ENCODE measurements at places on chromosomes 1 and 21. TPM values are rescaled to one million over a fixed set of nuclear protein-coding genes. Genes with fewer than 3 reads are reported as not detected.

GRCh38 chr1:243325305-243325890, 69.6 kb downstream of the SDCCAG8 start:
- no peak for DNase-seq

DNA sequence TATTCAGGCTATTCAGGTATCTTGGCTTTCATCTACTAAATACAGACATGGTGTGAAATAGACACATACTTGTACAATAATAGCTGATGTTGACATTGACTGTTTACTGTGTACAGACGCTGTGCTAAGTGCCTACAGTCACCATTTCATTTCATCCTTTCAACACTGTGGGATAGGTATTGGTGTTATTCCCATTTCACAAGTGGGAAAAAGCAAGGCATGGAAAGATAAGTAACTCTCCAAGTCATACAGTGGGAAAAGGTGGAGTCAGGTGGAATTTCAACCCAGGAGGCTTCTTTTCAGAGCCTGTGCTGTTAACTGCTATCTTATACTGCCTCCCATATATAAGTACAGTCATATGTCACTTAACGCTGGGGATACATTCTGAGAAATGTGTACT, 49.6 kb upstream of the ATP1A1 start:
- DNase-seq, result no peak

DNA sequence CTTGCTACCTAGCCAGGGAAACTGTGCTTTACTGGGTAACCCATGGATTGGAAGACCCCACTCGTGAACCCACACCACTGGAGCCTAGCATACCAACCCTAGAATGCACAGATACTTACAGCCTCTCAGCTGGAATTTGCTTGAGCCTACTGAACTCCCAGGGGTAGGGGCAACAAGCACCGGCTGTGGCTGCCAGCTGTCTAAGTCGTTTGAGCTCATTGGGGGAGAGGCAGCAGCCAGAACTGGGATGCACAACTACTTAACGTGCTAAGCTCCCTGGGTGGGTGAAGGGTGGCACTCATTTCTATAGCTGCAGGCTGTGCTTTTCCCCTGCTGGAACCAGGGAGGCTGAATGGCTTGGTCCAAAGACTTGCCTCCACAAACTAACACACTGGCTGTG, 212.4 kb downstream of the ZNF648 start:
- DNase-seq, result no peak

DNA sequence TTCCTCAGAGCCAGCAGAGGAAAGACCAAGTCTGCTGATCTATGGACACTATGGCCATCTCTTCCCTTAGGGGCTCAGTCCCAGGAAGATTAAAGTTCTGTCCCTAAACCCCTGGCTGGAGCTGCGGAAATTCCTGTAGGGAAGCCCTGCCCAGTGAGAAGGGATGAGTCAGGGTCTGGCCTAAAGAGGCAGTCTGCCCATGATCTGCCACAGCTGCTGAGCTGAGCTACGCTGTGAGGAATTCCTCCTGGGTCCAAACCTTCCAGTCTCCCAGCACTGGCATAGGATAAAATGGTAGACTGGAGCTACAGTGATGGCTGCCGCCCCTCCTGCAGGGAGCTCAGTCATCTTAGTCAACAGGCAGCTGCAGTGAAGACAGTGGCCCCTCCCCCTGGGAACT, 213.7 kb downstream of the BRINP2 start:
- DNase-seq, result no peak

- DNase-seq, result no peak
Measured at GRCh38 chr1:153070243-153070642, 1.2 kb downstream of the SPRR2B start.

DNA sequence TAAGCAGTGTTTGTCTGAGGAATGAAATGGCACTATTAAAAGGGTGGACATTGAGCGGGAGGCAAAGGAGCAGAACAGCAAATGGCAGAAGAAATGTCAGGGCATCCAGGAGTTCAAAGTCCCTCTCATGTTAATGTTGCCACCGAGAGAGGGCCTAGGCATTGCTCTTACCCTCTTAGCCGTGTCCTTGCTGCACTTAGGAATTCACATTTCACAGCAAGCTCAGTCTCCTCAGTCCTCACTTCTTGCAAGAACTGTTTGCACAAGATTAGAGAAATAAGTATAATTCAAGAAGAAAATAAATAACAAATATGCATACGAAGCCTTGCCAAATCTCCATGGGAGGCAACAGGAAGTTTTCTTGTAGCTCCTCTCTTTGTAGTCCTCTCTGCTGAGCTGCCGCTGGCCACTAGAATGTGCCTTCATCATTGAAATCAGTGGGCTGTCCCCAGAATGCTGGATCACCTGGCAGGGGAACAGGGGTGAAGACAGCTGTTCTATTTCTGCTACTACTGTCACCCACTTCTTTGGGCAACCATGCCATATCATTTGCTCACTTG, 205.8 kb downstream of the ZNF326 start:
- DNase-seq, result no peak

DNA sequence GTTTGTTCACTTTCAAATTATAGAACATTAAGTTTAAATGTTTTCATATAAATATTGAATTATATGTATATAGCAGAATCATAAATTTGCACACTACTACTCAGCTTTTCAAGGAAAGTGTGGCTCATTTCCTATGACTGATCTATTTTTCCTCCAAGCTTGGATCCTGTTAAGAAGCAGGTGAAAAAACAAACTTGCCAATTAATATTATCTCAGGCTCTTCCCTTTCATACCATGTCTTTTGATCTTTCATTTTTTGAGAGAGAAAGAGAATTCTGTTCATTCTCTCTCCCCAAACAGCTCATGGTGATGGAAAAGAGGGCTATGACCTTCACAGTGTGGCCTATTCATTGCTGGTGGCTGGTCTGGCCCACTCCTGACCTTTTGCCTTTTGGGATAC, 43.7 kb downstream of the SEC16B start:
- no peak for DNase-seq

DNA sequence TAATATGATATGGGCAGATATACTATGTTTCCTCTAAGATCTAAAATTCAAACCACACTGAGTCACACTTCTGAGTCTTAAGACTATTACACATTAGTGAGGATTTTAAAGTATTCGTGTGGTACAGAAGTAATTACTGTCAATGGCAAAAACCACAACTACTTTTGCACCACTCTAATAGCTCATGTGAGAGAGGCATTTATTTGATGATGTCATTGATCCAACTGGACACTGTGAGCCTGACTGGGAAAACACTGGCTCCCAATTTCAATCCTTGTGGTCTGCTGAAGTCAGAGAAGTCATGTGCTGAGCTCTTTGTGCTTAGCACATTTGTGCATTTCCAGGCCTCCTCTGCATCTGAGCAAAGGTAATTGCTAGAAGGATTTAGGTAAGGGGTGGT, 377.8 kb downstream of the USH2A start:
- DNase-seq, result no peak

GRCh38 chr1:173603056-173603591, at the start of gene SLC9C2:
Gene SLC9C2, minus strand, starts transcription at chr1:173603072. Its CDS starts 1,296 bp downstream, at chr1:173601776.
- no peak for DNase-seq

DNA sequence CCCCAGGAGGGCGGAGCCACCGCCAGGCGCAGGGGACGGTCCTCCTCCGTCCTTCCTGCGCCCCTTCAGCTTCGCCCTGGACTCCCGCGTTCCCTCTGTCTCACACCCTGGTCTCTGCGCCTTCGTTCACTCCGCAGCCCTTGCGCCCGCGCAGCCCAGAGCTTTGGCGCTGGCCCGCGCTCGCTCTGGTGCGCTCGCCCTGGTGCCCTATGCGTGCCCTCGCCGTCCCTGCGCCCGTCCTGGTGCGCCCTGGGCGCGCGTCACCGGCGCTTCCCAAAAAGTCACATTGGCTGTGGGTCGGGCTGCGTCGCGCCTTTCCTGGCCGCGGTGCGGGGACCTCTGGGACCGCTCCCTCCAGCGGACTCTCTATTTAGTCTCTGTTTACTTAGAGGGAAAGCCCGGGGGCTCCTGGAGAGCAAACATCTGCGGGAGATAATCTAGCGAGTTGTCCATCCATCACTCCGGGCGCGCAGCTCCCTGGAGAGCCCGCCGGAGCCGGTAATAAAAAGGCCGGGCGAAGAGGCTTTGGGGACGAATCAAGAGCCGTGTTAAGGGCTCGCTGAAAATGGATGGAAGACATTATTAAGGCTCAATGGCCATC, 178.6 kb downstream of the PRDM16 start:
- DNase-seq, result no peak

GRCh38 chr1:22284906-22285548, 142.1 kb upstream of the WNT4 start:
- no peak for DNase-seq

DNA sequence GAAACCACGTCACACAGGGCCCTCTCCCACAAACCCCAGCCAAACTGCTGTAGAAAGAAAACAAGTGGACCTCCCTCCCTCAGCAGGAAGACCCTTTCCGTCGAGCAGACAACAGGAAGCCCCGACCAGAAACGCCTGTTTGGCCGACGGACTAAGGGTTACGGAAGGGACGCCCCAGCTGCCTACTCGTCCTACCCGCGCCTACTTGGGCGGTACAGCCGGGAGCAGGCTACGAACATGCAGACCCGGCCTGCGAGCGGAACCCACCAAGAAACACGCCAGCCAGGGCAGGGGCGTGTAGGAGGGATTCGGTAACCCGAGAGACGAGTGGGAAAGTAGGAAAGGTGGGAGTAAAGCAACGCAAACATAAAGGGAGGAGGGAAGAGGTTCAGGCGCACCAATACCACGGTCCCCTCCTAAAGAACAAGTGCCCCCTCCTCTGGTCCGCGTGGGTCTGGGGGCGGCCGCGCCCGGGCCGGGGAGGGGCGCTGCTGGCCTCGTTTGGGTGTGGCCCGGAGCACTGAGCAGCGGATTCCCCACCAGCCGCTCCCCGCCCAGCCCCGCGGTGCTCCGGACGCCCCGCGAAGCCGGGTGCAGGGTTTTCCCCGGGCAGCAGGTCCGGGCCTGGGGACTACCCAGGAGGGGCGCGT, 450 bp downstream of the S100A10 start:
- no peak for DNase-seq

GRCh38 chr1:102942324-102942723, 166.0 kb downstream of the COL11A1 start:
- DNase-seq, result no peak

DNA sequence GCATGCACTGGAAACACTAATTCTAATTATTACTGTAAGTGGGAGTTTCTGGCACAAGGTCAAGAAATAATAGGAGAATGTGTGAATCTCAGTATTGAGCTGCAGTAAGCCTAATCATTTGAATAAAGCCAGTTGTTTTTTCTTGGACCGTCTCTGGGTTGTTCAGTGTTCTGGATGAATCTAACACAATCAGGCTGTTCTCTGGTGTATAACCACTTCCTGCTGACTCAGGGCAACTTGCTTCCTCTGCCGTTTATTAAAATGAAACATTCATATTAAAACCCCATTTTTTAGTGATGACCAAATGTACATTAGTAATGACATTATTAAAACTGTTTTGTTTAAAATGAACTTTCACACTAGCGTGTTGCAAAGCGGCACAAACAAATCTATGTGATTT, 273.1 kb upstream of the SNX7 start:
- DNase-seq, result no peak

GRCh38 chr1:115980998-115981993, 5.0 kb downstream of the SLC22A15 start:
- no peak for DNase-seq

GRCh38 chr1:54806931-54807611, 5.9 kb upstream of the TTC22 start:
- DNase-seq, result no peak

GRCh38 chr1:19484338-19484797, 971 bp downstream of the CAPZB start:
- peak; percentile 15 for DNase-seq

DNA sequence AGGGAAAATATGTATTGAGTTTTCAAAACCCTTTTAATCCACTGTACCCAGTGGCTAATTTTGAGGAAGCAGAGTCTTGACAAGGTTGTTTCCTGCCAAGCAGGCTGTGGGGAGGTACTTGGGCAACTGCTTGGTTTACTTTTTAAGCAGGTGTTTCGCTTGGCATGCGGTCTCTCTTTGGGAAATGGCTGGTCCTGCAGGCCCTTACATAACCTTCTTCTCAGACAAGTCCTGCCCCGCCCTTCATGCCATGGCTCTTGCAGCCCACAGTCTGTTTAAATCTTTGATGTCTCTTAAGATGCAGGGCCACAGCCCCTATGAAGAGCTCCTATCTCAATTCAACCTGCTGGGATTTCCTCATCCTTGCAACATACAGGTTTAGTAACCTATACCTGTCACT, 36.0 kb upstream of the ABCD3 start:
- no peak for DNase-seq

Gene CELA3A
- 1.5 TPM for total RNA-seq

Gene OR2T2
- not detected for total RNA-seq

Gene CFAP74
- 0.93 TPM for total RNA-seq

Gene ZNF684
- 5.2 TPM for total RNA-seq

Gene KPRP
- not detected for total RNA-seq

Gene CLCA4
- total RNA-seq, result not detected

Gene CCDC30
- 17.3 TPM for total RNA-seq

Gene GUCA2A
- total RNA-seq, result not detected
